ENCODE measurements at places on chromosomes 13 and 19.

DNA sequence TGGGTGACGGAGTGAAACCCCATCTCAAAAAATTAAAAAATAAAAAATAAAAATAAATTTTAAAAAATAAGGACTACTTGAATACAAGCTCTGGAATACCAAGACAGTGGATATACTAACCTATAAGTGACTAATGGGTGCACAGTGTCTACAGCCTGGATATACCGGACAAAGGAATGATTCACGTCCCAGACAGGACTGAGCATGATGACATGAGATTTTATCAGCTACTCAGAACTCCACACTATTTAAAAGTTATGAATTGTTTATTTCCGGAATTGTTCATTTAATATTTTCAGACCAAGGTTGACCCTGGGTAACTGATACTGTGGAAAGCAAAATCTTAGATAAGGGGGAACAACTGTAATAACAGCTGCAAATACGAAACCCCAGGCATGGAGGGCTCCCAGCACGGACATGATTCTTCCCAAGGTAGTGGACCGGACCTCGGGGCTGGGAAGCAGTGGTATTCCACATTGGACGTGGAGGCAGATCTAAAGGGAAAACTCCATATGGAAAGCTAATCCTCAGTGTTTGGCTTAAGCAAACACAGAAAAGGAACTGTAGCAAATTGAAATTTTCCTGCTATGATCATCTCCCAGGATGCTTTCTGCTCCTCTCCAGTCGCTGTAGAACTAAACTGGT, 102.6 kb upstream of the TSHZ3 start:
- DNase-seq: no peak

GRCh38 chr13:114079601-114080536, 52.6 kb downstream of the RASA3 start:
- no peak for DNase-seq

DNA sequence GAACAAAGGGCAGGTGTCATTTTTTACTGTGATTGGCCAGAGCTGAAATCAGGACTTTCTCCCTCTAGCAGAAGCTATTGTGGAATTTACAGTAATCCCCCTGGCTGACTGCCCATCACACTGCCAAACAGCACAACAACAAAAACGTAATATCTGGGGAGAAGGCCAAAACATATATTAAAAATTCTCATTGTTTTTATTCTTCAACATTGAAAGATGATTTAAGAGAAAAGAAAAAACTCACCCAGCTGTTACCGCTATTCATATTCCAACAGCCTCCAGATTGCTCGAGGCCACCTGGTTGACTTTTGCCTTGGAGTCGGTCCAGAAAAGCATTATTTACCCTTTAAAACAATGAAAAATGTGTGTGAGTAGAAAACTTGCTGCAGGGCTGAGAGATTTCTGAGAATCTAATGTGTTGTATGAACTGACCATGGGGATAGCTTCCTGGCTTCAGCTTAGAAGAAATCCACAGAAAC, 97.2 kb downstream of the EPSTI1 start:
- DNase-seq: peak; percentile 64

DNA sequence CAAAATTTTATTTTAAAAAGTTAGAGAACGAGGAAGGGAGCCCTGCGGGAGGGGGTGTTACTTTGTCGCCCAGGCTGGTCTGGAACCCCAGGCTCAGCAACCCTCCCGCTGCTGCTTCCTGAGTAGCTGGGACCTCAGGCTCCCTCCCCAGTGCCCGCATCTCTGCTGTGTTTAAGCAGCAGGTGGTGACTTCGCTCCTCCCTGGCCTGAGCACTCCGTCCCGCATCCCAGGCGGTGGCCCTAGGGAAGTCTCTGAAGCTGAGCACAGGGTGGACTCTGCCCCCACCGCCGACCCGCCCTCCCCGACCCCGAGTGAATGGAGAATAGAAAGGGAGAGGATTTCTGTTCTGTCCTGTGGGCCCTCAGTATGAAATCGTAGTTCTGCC, 30.5 kb downstream of the ZNF701 start:
- peak; percentile 27 for DNase-seq

- no peak for DNase-seq
Observed at GRCh38 chr13:105643966-105644365, 891.5 kb downstream of the EFNB2 start.

- DNase-seq: peak; percentile 19
Observed at GRCh38 chr19:52270266-52270885, 989 bp downstream of the ZNF766 start.

GRCh38 chr19:13866463-13867046, 10.4 kb upstream of the NANOS3 start:
- no peak for DNase-seq

GRCh38 chr19:5024282-5024681, 55.4 kb downstream of the KDM4B start:
- no peak for DNase-seq

GRCh38 chr13:44667943-44668342, 91.8 kb upstream of the TSC22D1 start:
- no peak for DNase-seq

DNA sequence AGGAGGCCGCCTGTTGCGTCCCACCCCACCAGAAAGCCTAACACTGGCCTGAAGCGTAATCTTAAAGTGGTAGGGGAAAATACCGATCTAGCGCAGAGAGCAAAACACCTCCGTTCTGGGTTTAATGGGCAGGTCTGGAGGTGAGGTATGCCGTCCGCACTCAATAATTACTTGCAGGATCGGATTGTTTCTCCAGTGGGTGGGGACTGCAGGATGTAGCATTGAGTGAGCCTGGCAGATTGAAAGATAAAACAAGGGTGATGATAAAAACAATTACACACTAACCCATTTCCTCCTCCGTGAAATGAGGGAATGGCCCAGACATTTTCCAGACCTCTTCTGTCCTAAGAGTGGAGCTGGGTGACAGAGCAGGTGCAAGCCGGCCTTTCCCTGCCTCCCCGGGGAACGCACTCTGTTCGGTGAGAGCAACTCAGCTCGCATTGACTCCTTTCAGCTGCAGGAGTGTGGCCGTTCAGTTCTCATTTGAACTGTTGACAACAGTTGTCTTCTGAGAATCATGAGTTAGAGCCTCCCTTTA, 110.2 kb upstream of the DOCK9 start:
- no peak for DNase-seq

DNA sequence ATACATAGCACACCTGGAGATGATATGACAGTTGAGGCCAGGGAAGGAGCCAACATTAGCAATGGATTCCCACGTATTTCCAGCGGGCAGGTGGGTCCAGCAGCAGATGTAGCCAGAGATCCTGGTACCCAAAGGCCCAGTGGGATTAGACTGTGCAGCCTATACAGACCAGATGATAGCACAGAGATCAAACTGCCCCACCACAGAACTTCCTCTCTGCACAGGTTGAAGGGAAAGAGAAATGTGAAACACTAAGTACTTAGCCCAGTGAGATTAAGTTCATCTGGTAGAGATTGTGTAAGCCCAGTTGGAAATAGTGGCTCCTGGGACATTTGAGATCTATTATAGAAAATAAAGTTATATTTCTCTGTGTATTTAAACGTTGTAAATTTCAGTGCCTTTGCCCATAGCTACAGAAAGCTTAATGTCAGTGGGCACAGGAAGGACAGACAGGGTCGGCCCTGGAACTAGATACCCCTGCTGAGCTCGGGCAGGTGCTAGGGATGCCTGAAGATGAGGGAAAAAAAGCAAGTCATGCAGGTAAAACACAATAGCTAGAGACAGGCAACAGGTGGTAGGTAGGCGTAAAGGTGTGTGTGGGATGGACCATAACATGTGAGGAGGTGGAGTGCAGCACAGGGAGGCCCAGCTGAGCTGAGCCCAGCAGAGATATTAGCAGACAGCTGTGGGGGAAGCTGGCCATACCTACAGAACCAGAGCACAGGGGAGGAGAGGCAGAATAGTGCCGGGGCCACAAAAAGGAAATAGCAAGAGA, 27.3 kb upstream of the SPATA13 start:
- DNase-seq: no peak

DNA sequence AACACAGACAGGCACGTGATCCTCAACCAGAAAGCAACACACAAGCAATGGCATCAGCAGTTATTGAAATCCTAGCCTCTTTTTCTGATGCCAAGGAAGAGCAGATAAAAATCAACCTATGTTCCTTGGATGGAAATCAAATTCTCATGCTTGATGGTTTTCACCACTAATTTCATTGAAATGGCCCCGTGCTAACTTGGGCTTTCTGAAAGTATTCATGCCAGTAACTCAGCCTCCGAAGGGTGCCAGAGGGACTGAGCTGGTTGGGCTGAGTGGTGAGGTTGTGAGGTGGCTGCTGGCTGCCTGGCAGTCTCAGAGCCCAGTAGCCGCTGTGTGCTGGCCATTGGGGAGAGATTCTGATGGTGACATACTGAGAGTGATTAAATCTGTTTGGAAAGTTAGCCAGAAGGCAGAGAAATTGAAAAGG, 309.3 kb downstream of the DCT start:
- DNase-seq: no peak

GRCh38 chr19:14107581-14108461, 9.7 kb downstream of the PRKACA start:
- no peak for DNase-seq

- DNase-seq: no peak
Observed at GRCh38 chr13:113791761-113792160, 32.7 kb downstream of the TMEM255B start.

DNA sequence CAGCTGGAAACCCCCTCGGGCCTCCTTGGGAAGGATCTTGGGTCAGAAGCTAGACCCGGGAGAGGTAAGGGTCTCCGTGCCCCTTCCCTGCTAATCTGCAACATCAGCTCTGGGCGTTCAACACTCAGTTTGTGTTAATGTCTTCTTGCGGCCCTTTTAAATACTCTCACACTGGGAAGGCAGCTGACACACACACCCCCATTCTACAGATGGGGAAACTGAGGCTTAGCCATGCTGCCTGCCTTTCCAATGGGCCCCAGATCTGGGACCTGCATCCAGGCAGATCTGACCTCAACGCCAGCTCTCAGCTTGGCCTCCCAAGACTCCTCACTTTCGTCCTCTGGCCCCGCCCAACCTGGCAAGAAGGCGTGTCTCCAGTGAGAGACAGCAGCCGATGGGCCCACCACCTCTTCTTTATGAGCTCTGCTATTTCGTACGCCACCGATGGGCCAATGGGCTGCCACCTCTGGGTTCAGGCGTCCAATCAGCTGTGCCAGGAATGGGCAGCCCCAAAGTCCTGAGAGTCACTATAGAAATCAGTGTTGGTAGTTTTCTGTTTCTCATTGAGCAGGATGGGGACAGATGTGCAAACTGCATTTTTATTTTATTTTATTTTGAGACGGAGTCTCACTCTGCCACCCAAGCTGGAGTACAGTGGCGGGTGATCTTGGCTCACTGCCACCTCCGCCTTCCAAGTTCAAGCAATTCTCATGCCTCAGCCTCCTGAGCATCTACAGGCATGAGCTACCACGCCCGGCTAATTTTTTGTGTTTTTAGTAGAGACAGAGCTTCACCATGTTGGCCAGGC, 43.8 kb downstream of the DNM2 start:
- peak; percentile 1 for DNase-seq

- no peak for DNase-seq
Observed at GRCh38 chr19:4297901-4298809, 4.0 kb downstream of the TMIGD2 start.

DNA sequence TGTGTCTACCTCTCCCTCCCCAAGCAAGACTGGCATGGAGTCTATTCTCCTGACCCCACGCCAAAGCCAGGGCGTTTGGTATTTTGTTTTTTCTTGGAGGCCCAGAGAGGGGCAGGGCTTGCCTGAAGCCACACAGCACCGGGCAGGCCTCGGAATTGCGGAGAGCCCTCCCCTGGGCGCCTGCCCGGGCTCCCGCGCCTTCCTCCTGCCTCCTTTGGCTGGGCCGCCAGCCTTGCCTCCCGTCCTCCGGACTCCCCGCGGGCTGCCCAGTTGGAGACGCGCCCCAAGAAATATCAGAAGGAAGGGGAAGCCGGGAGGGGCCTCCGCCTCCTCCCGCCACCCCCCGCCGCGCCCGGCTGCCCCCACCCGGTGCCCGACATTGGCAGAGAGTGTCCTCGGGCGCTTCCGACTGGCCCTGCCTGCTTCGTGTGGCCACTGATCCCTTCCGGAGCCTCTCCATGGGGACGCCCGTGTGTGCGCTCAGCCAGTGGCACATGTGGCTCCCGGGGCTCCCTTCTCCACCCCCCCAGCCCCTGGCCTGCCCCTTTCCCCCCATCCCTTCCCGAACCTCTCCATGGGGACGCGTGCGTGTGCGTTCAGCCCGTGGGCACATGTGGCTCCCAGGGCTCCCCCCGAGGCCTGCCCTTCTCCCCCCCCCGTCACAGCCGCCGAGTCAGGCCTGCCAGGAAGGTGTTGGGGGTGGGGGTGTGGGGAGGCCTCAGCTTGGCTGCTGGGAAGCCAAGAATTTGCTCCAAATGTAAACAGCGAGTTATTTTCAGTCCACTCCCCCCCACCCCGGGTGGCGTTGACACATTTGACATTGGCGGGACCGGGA, 37.3 kb downstream of the NFIC start:
- DNase-seq: no peak

DNA sequence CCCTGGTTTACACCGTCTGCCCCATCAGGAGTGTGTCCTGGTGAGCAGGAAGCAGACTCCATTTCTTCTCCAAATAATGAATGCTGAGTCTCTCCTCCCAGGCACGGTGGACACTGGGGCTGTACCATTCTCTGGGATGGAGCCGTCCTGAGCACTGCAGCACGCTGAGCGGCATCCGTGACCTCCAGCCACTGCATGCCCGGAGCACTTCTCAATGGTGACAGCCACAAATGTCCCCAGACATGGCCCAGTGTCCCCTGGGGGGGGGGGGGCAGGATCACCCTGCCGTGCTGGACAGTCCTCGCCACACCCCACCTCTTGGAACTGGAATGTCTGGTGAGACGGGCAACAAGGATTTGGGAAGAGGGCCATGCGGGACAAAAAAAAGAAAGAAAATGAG, 37.4 kb downstream of the GNG7 start:
- no peak for DNase-seq

DNA sequence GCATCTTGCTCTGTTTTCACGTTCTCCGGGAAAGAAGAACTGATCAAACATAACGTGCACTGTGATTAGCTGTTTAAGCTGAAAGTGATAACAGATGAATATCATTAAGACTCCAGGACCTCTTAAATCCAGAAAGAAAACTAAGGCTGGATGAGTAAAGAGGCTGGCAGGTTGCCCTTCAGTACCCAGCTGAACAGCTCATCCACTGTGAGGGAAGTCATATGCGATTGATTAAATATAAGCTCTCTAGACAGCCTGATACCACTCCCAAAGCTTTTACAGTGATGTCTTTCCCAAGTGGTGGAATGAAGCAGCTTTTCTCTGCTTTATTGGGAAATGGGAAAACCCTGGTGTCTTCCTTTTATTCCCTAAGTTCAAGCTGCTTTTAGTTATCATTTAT, 116.9 kb downstream of the EFNB2 start:
- no peak for DNase-seq

GRCh38 chr13:37198629-37199028, 93.2 kb upstream of the CSNK1A1L start:
- no peak for DNase-seq

All from NCI-H1105 (cell line).